ENCODE measurements at places on chromosomes 5 and 9.

DNA sequence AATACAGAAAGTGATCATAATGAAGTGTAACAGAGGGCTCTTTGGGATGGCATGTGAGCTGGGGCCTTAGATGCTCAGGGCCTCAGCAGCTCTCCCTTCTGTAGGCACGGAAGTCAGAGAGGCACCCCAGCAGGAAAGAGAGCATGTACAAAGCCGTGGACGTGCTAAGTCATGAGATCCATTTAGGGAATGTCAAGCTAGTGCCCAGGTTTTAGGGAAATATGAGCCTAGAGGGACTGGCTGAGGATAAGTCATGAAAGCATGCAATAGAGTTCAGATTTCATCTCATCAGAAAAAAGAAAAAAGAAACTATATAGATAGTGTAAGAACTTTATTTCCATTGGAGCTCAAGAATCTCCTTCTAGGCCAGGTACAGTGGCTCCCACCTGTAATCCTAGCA lies 379.5 kb upstream of the KLF4 start:
- DNase-seq, result no peak

DNA sequence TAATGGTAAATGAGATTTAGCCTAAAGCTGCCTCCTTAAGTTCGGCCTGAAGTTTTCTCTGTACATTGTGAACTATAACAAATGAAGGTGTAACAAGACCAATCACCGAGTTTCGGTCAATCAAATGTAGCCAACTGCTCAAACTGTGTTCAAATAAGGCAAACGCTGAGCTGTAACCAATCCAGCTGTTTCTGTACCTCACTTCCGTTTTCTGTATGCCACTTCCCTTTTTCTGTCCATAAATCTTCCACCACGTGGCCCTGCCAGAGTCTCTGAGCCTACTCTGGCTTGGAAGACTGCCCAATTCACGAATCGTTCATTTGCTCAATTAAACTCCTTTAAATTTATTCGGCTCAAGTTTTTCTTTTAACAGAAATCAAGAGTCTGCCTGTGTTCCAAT lies 193.5 kb upstream of the KLF9 start:
- DNase-seq, result no peak

DNA sequence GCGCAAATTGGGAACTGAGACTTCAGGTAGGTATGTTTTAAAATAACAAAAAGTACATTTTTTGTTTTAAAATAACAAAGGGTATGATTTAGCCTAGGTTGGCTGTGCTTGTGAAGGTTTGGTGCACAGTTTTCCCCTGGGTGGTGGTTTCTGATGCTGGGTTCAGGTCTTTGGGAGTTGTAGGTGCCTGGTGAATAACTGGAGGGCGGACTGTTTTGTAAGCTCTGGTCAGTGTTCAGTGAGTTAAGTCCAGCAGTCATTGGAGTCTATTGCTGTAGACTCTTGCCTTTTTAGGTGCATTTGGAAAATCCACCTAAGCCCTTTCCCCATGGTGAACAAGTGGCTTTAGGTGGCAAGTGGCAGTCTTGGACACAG lies 43.9 kb downstream of the RAI14 start:
- no peak for DNase-seq

DNA sequence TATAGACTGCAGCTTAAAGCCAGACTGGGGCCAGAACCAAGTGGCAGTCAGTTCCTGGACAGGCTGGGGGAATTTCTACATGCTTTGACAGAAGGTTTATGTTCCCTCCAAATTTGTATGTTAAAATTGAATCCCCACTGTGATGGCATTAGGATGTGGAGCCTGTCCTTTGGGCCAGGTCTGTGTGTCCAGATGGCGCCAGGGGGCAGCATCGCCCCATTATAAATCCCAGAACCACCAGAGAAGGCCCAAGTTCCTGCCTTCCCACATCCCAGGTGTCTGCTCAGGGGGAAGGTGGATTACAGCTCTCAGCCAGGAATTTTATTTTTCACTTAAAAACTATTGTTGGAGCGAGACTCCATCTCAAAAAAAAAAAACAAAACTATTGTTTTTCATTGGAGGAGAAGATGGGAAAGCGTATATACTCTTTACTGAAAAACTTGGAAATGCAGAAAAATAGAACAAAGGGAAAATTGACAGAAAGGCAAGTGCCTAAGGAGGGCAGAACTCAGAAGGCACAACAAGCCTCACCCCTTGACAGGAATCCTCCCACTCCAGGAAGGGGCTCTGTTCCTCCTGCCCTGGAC lies 5.0 kb downstream of the IL3 start:
- DNase-seq, result no peak

GRCh38 chr9:90064971-90065370 lies 460.2 kb downstream of the GADD45G start:
- DNase-seq, result no peak

DNA sequence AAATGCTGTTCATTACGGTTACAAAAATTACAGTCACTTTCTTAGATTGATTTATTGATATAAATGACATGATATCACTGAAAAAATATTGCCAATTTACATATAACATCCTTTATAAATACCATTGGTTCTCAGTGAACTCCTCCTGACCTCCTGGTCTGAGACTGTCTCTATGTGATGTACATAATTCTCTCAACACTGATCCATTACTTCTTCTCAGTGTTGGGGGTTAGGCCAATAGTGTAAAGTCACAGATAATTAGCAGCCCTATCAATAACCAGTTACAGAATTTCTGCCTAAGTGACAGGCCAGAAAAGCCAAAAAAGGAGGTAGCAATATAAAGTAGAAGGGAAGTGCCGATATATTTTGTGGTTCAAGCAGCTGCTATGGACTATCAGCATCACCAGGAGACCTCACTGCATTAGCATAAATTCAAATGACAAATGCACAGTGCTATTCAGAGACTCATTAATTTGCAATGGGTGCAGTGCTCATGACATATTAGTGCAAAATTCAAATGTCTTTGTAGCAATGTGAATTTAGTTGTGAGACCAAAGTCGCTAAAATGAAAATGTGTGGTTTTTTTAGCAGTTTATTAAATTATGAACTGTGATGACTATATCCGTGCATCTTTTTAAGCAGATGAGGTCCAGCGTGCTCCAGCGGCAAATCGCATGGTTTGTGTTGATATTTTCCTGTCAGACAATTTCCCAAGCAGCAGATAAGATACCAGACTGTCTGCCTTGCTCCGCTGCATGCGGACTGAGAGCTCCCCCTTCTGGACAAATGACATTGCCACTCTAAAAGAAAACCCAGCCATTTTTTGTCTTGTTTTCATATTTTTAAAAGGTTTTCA lies 144.6 kb downstream of the CETN3 start:
- peak; percentile 60 for DNase-seq

DNA sequence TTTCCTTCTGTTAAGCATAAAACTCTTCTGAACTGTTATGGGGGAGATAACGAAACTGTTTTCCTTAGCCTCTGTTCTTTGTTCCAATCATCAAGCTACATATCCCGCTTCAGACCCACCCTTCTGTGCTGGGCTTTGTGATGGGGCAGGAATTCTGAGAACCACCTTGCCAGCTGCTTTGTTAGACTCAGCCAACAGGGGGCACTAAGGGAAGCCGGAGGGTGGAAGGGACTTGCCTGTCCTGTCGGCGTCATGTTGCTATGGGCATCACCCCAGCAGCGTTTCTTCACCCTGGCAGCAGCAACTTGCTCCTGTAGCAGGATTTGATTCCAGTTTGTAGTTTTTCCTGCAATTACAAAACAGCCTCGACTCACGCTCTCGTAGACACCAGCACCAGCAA lies 169.1 kb downstream of the CAAP1 start:
- peak; percentile 24 for DNase-seq

GRCh38 chr9:133889584-133890301 lies 102.4 kb downstream of the VAV2 start:
- no peak for DNase-seq

DNA sequence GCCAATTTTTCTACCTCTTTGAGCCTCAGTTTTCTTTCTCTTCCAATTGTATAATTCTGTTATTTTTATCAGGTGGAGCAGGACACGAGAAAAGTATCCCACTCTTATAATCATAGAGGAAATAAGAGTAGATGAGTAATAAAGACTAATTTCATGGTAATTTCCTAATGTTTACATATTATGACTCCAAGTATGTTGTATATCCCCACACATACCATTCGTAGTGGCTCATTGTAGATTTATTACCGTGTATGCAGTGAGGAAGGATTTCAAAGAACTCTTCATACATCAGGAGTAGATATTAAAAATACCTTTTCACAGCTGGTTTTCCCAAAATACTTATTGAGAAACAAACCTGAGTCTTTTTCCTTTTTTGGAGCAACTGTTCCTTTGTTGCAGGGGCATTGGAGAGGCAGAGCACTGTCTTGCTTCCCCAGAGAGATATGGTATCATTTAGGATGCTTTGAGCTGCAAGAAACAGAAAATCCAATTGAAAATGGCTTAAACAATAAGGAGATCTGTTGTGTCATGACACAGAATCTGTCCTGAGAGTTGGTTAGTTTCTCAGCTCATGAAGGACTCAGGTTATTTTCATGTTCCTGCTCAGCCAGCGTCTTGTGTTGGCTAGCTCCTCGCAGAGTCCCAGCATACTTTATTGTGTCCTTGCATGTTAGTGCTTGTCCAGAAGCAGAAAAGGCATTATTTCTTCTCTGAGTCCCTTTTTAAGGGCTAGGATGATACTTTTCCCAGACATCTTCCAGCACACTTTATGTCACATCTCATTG lies 291.2 kb downstream of the ARHGAP26 start:
- no peak for DNase-seq

- DNase-seq, result no peak
Measured at GRCh38 chr9:123389070-123389469, 33.1 kb downstream of the CRB2 start.

DNA sequence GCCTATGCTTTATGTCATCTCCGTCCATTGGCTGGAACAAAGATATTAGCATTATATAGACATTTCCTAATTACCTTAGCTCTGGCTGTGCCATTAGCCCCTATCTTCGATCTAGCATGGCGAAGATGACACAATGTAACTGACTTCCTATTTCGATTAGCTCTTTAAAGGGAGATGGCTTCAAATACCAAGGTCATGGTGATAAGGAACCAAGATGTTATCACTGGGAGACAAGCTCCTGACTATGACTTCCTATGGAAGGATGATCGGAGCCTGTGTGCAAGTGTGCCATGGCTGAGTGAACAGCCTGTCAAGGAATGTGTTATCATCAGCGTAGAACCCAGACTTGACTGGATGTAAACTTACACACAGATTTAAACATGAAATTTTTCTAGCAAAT lies 602.1 kb downstream of the PSAT1 start:
- DNase-seq, result no peak

GRCh38 chr5:150598006-150598405 lies 42.5 kb upstream of the SYNPO start:
- peak; percentile 59 for DNase-seq

GRCh38 chr9:124500028-124500795 lies 7.0 kb downstream of the NR5A1 start:
- DNase-seq, result no peak

Data from left hindlimb (tissue), 1 donor.